Activated CD8-positive, alpha-beta T cell treated with anti-CD3 and anti-CD28 coated beads for 36 hours (primary cell): ENCODE measurements at places on chromosomes 6 and 20. TPM values are rescaled to one million over a fixed set of nuclear protein-coding genes. Genes with fewer than 3 reads are reported as not detected.

GRCh38 chr6:3640868-3641267 is 110.6 kb downstream of the PXDC1 start:
- H3K4me1 ChIP-seq = no peaks in the 10 kb centered on the region
- no peaks in the 10 kb centered on the region for H3K27me3 ChIP-seq
- H3K27ac ChIP-seq = no peak overlapping the region
- DNase-seq = no peak

SLC17A1 gene
- not detected for total RNA-seq

DNA sequence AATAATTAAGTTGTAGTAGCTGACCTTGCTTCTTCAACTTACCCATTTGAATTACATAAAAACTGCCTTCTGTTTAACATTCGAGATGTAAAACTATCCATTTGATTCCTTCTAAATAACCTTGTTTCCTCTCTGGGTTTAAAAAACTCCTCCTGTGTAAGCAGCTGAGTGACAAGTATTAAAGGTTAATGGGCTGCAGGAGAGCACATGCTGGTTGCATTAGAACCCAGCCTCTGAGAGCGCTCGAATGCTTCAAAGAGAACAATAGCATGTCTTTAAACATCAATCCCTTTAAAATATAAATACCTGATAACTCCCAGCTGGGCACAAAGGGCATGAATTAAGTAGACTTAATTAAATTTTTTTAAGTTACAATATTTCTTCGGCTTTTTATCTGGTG is 215.8 kb downstream of the EYA4 start:
- H3K27ac ChIP-seq = no peak overlapping the region
- DNase-seq = no peak
- no peaks in the 10 kb centered on the region for H3K36me3 ChIP-seq
- H3K4me3 ChIP-seq = no peak overlapping the region
- no peaks in the 10 kb centered on the region for H3K4me1 ChIP-seq

GABRR2 gene
- 0.40 TPM for total RNA-seq

PAK5 gene
- not detected for total RNA-seq

PCSK2 gene
- total RNA-seq = not detected

ID4 gene
- total RNA-seq = not detected

CALHM4 gene
- total RNA-seq = not detected

GRCh38 chr20:43855803-43856202 is 58.8 kb upstream of the TOX2 start:
- no peaks in the 10 kb centered on the region for H3K36me3 ChIP-seq
- H3K27ac ChIP-seq = no peak overlapping the region
- H3K4me1 ChIP-seq = no peaks in the 10 kb centered on the region
- DNase-seq = no peak

GRCh38 chr6:144311361-144311760 is 26.2 kb downstream of the UTRN start:
- no peak for DNase-seq
- no peaks in the 10 kb centered on the region for H3K27me3 ChIP-seq
- H3K4me3 ChIP-seq = no peak overlapping the region

GRCh38 chr6:115617031-115617430 is 443.7 kb downstream of the FRK start:
- no peaks in the 10 kb centered on the region for H3K27me3 ChIP-seq
- no peaks in the 10 kb centered on the region for H3K4me1 ChIP-seq
- DNase-seq = no peak
- H3K36me3 ChIP-seq = no peaks in the 10 kb centered on the region

DEFB124 gene
- not detected for total RNA-seq

APOBEC2 gene
- total RNA-seq = not detected

C20orf141 gene
- total RNA-seq = not detected

DNA sequence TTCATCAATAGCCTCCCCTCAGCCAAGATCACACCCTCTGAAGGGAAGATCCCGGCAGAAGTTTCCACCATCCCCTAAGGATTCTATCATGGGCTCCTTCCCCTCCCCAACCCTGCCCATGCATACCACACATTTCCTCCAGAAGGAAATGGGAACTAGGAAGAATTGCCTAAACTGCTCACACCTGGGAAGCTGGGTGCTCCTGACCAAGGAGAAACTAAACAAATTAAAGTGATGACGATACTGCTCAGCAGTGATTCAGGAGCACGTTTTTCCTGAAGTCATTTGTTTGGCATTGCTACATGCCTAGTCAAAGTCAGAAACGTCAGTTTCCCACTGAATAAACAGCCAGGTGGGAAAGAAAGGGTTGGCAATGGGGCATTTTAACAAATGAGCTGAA is 136.1 kb upstream of the CDYL start:
- no peak overlapping the region for H3K4me3 ChIP-seq
- H3K36me3 ChIP-seq = peaks cover 3% of the 10 kb centered on the region
- H3K4me1 ChIP-seq = peaks cover 22% of the 10 kb centered on the region
- DNase-seq = no peak

GRCh38 chr20:56893226-56893917 is 264.3 kb downstream of the TFAP2C start:
- peak overlapping the region; percentile 32 for H3K27ac ChIP-seq
- peaks cover 10% of the 10 kb centered on the region for H3K4me1 ChIP-seq
- H3K4me3 ChIP-seq = no peak overlapping the region
- DNase-seq = peak; percentile 59

SDC4 gene
- 22.0 TPM for total RNA-seq

DNA sequence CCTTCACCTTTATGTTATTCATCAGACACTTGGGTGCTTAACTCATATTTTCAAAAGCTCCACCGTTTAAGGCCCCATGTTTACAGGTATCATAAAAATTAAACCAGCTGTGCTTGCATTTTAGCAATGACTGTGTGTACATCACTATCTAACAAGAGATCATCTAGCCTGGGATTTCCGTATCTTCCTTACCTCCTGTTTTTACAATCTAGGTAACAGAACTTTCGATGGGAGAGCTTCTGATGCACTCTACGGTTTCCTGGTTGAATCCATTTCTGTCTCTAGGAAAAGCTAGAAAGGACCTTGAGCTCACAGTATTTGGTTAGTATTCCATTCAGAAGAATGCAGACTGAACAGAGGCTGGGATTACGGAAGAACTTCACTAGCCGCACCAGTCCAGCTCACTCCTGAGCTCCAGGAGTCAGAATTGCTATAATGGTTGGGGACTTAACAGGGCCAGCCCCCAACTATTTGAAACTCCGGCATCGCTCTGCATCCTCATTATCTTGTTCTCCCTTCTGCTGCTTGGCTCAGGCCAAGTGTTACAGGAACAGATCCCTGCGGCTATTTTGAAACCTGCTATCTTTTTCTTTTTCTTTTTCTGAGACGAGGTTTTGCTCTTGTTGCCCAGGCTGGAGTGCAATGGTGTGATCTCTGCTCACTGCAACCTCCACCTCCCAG is 13.0 kb upstream of the CLDN20 start:
- no peak for DNase-seq
- H3K4me1 ChIP-seq = peaks cover 5% of the 10 kb centered on the region
- no peak overlapping the region for H3K4me3 ChIP-seq
- no peaks in the 10 kb centered on the region for H3K27me3 ChIP-seq
- H3K27ac ChIP-seq = no peak overlapping the region

DNA sequence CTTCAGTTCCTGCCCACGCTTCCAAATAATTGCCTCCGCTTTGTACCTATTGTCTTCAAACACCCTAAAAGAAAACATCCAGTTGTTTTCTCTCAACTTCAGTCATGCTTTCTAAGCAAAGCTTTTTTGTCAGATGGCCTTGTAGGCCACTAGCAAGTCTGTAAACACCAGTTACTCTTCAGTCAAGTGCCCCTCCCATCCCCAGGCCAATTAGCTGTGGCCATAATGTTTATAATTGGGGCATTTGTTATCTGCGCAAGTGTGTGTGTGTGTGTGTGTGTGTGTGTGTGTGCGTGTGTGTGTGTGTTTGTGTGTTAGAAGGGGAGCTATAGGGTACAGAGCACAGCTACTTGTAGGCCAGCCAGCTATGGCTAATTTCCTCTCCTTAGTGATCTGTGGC is 272.4 kb upstream of the MARCKS start:
- no peak for DNase-seq
- H3K4me1 ChIP-seq = no peaks in the 10 kb centered on the region
- no peak overlapping the region for H3K27ac ChIP-seq
- H3K27me3 ChIP-seq = peaks cover 2% of the 10 kb centered on the region
- no peak overlapping the region for H3K4me3 ChIP-seq
- H3K36me3 ChIP-seq = no peaks in the 10 kb centered on the region

GRCh38 chr6:42337985-42338743 is 113.6 kb downstream of the TRERF1 start:
- peak overlapping the region; percentile 62 for H3K27ac ChIP-seq
- peaks cover 56% of the 10 kb centered on the region for H3K4me1 ChIP-seq
- no peak overlapping the region for H3K4me3 ChIP-seq
- H3K27me3 ChIP-seq = no peaks in the 10 kb centered on the region
- no peak for DNase-seq
- peaks cover 6% of the 10 kb centered on the region for H3K36me3 ChIP-seq

GRCh38 chr6:31768363-31769257 is 6.2 kb downstream of the SAPCD1 start:
- peaks cover 21% of the 10 kb centered on the region for H3K4me1 ChIP-seq
- H3K36me3 ChIP-seq = peaks cover 2% of the 10 kb centered on the region
